ENCODE measurements at places on chromosomes 11 and 22. TPM values are rescaled to one million over a fixed set of nuclear protein-coding genes. Genes with fewer than 3 reads are reported as not detected.

DNA sequence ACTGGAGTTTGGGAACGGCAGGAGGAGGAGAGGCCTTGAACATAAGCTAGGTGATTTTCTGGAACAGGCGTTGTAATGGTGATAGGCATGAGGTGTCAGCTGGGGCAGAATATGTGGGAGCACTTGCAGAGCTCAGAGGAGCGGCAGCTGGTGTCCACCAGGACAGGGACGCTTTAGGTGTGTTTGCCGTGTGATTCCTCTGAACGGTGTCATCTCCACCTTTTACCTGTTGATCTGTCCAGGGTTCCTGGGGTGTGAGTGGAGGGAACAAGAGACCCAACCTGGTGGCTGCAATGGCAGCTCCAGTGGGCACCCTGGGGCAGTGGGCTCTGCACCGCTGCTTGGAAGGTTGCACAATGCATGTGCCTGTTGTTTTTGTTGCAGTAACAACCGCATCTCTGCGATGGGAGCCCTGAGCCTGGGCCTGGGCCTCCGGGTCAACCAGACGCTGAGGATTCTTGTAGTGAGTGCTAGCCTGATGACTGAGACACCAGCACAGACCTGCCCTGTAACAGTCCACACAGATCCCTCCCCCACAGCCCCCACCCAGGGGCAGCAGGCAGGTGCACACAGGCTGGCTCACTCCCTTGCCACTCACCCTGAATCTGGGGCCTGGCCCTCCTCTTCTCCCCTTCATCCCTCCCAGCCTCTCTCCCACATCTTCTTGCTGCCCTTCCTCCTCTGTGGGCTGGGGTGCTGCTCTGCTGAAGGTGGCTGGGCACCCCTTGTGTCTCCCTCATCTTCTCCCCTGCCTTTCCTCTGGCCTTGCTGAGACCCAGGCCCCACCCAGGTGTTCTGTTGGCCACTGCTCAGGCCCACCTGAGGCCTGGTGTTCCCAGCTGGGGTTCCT is 9.2 kb downstream of the LRRC74B start:
- DNase-seq, result peak; percentile 46
- no peaks in the 10 kb centered on the region for H3K36me3 ChIP-seq
- H3K4me3 ChIP-seq, result no peak overlapping the region
- H3K27me3 ChIP-seq, result no peaks in the 10 kb centered on the region
- no peak overlapping the region for H3K27ac ChIP-seq

TMPRSS6 gene
- total RNA-seq, result 1.8 TPM

P2RX6 gene
- 2.7 TPM for total RNA-seq

MS4A6E gene
- not detected for total RNA-seq

DNA sequence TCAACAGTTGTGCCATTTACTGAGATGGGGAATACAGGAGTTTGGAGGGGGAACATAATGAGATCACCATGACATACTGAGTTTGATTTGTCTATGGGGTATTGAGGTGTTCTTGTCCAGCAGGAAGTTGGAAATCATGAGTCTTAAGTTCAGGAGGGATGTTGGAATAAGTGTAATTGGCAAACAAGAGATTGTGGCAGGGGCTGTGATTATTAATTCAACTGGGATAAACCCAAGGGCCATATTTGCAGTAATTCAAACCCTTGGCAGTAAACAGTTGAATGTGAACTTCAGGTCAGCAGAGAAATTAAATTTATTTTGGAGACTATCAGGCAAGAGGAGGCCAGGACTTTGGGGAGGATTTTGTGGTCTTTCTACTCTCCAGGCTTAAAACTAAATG is 33.4 kb downstream of the ADM start:
- no peak overlapping the region for H3K27ac ChIP-seq
- DNase-seq, result no peak
- no peaks in the 10 kb centered on the region for H3K36me3 ChIP-seq
- no peak overlapping the region for H3K4me3 ChIP-seq
- no peaks in the 10 kb centered on the region for H3K4me1 ChIP-seq

F2 gene
- 0.40 TPM for total RNA-seq

GRCh38 chr11:81852896-81853295 is 880.8 kb downstream of the FAM181B start:
- H3K4me3 ChIP-seq, result no peak overlapping the region
- no peak for DNase-seq
- H3K4me1 ChIP-seq, result no peaks in the 10 kb centered on the region
- H3K27ac ChIP-seq, result no peak overlapping the region
- no peaks in the 10 kb centered on the region for H3K36me3 ChIP-seq

DNA sequence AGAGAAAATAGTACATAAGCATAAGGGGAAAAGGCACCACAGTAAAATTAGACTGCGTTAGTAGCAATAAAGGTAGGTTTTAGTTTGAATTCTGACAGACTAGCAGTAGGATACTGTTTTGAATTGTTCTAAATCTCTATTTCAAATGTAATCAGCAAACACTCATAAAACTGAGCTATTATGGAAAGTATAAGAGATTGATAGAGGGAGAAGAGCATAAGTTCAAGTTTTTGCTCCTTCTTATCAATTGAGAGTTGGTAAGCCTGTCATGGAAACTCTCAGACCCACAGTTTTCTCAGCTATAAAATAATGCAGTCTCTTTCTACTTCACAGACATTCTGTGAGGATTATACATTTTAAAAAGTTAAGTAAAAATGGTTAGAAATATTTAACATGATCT is 840.2 kb upstream of the CNTN5 start:
- H3K4me1 ChIP-seq, result no peaks in the 10 kb centered on the region
- no peak overlapping the region for H3K4me3 ChIP-seq
- no peaks in the 10 kb centered on the region for H3K36me3 ChIP-seq

- H3K4me3 ChIP-seq, result no peak overlapping the region
- H3K27me3 ChIP-seq, result no peaks in the 10 kb centered on the region
- H3K4me1 ChIP-seq, result no peaks in the 10 kb centered on the region
- DNase-seq, result no peak
Observed at GRCh38 chr11:22049276-22049675, 143.6 kb upstream of the ANO5 start.

SCGB1A1 gene
- 1,522 TPM for total RNA-seq

DNA sequence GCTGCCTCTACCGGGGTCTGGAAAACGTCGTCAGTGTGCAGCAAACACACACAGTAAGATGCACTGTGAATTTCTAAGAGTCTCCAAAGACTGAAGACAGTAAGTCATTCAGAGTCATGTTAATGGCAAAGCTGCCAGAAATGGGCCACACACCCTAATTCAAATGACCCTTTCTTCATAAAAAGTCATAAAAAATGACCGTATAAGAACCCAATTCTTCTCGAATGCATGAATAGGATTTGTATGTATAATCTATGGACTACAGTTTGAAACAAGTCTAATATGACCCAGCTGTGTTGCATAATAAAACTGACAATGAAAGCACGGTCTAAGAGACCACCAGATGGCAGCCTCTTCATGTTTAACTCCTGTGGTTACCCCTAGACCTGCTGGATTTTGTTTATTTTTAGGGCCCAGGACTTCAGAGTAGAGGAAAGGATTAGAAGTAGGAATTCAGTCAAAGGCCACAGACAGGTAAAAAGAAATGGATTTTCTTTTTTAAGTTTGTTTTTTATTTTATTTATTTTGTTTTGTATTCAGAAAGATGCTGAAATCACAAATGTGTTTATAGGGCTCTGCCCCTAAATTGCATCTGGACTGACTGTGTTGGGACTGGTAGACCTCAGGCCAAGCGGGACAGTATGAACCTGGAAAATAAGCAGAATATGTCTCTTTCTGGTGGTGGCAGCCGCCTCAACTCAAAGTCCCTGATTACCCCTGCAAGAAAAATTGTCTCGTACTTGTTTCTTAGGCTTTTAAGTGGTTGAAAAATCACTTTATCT is 32.1 kb upstream of the SLC5A12 start:
- no peaks in the 10 kb centered on the region for H3K36me3 ChIP-seq
- H3K4me1 ChIP-seq, result no peaks in the 10 kb centered on the region
- DNase-seq, result no peak
- no peaks in the 10 kb centered on the region for H3K27me3 ChIP-seq
- H3K27ac ChIP-seq, result no peak overlapping the region

CDC45 gene
- total RNA-seq, result 1.7 TPM

DNA sequence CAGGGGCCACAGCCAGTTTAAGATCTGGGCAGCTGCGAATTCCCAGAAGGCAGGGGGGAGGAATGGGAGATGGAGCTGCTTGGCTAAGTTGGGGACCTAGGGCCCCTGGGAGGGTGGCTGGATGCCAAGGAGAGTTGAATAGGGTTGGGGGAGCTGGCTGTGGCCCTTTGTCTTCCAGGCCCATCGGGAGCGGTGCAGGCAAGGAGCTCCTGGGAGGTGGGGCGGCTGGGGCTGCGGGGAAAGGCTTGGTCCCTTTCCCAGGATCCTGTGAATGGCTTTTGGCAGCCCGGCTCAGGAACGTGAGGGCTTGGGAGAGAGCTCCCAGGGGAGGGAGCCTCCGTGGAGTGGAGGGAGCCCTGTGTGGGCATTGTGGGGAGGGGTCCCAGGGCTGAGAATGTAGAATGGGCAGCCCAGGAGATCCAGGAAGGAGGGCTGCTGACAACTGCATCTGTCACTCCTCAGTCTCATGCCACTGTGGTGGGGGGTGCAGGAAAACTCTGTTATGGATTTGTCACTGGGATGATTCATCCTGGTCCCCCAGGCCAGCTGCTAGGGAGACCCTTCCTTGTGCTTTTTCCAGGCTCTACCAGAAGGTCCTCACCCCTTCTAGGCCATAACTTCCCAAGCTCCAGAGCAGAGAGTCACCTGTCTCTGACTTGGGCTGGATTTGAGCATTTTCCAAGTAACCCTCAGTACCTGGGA is 6.0 kb downstream of the FREY1 start:
- no peak for DNase-seq
- no peaks in the 10 kb centered on the region for H3K27me3 ChIP-seq
- peak overlapping the region; percentile 67 for H3K4me3 ChIP-seq
- H3K36me3 ChIP-seq, result no peaks in the 10 kb centered on the region
- H3K4me1 ChIP-seq, result peaks cover 21% of the 10 kb centered on the region
- no peak overlapping the region for H3K27ac ChIP-seq

GRCh38 chr11:5420993-5421392 is 918 bp upstream of the OR51Q1 start:
- no peaks in the 10 kb centered on the region for H3K4me1 ChIP-seq
- DNase-seq, result no peak
- no peak overlapping the region for H3K27ac ChIP-seq

DNA sequence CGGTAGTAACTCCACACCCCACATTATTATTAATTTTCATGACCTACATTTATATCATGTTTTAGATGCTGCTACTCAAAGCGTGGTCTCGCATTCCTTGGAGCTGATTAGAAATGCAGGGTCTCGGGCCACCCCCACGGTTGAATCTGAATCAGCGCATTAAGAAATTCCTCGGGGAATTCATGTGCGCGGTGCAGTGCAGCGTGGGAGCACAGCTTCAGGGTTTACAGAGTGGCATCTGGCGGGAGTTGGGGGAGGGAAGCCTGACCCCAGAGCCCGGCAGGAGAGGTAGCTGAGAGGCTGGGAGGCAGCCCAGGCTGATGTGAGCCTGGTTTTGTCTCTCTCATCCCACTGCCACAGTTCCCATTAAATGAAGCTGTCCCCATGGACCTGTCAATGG is 48.1 kb upstream of the DAGLA start:
- H3K36me3 ChIP-seq, result no peaks in the 10 kb centered on the region
- H3K4me3 ChIP-seq, result no peak overlapping the region
- H3K27ac ChIP-seq, result no peak overlapping the region
- DNase-seq, result no peak
- H3K27me3 ChIP-seq, result no peaks in the 10 kb centered on the region
- H3K4me1 ChIP-seq, result no peaks in the 10 kb centered on the region

CUL5 gene
- total RNA-seq, result 29.8 TPM

KCNK7 gene
- 1.7 TPM for total RNA-seq

DNA sequence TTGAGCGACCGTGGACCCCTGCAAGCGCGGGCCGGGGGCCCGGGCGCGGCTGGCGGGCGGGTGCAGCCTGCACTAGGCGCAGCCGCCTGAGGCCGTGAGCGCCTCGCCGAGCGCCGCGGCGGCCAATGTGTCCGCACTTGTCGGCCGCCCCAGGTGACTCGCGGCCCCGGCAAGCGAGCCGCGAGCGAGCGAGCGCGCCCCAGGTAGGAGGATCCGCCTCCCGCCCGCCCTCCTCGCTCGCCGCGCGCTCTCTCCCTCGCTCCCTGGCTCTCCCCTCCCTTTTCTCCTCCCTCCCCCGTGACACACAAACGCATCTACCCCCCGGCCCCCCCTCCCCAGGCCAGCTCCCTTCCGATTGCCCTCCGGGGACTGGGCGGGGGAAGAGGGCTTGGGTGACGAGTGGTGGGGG is at the start of gene WNT7B:
Gene WNT7B (minus strand): TSS at position 160 of the 409 bp plus-strand sequence. CDS start 408 bp downstream, outside the sequence.
- no peaks in the 10 kb centered on the region for H3K36me3 ChIP-seq
- H3K27me3 ChIP-seq, result peaks cover 61% of the 10 kb centered on the region
- peaks cover 32% of the 10 kb centered on the region for H3K4me1 ChIP-seq
- peak within 1 kb of the TSS; percentile 49 for H3K4me3 ChIP-seq
- peak within 1 kb of the TSS; percentile 73 for H3K27ac ChIP-seq

DNA sequence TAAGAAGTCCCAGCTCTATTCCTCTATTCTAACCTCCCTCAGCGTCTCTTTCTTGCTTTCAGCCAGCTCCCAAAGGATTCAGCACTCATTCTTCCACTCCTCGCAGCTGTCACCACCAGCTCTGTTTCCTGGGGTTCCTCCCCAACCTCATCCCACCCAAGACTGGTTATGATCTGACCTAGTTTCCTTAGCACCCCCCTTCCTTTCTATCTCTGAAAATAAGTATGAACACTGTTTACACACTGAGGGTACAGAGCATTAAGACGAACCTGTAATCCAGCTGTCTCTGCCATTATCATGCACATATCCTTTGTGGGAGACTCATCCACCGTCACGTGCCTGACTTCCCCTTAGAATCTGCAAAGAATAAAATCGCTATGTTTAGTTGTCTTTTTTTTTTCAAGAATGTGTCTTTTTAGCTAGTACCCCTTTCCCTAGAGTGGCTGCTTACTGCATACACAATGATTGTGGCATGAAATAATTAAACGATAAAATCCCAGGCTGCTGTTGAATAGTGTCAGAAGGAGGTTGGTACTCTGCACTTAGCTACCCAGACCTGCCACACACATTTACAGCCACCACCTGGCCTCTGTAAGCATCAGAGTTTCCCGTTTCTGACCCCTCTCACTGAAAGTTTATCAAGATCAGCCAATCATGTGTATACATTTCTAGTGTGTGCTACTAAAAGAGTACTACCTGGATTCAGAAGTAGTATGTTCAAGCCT is 26.9 kb upstream of the CSTF3 start:
- H3K4me1 ChIP-seq, result no peaks in the 10 kb centered on the region
- no peaks in the 10 kb centered on the region for H3K36me3 ChIP-seq
- DNase-seq, result peak; percentile 39
- no peak overlapping the region for H3K27ac ChIP-seq

ACTN3 gene
- total RNA-seq, result not detected

DNA sequence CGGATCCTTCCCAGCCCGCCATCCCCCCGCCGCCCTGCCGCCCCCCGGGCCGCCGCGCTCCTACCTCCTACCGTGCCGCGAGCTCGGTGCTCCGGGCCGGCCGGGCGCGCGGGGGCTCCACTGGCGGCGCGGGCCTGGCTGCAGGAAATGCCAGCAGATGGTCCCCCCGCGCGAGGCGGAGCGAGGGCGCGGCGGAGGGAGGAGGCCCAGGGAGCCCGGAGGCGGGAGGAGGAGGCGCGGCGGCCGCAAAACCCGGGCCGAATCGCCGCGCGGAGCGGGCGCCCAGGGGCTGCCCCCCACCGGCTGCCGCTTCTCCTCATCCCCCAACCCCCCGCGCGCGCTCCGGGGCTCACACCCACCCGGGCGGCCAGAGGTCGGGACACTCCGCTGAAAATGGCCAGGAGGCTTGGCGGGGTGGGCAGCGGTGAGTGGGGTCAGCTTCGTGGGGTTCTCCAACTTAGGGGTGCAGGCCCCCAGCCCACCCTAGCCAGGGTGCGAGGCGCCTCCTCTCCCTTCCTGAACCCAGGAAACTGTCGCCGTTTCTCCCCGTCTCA is at the start of gene OSBPL5:
Gene OSBPL5 (minus strand): TSS at position 159 of the 554 bp plus-strand sequence. CDS start 36,162 bp downstream, outside the sequence.
- H3K4me1 ChIP-seq, result peaks cover 54% of the 10 kb centered on the region
- no peaks in the 10 kb centered on the region for H3K36me3 ChIP-seq

UBQLN3 gene
- 0.46 TPM for total RNA-seq

RIMBP3B gene
- 0.46 TPM for total RNA-seq
